ENCODE measurements at places on chromosomes 1 and 21.

DNA sequence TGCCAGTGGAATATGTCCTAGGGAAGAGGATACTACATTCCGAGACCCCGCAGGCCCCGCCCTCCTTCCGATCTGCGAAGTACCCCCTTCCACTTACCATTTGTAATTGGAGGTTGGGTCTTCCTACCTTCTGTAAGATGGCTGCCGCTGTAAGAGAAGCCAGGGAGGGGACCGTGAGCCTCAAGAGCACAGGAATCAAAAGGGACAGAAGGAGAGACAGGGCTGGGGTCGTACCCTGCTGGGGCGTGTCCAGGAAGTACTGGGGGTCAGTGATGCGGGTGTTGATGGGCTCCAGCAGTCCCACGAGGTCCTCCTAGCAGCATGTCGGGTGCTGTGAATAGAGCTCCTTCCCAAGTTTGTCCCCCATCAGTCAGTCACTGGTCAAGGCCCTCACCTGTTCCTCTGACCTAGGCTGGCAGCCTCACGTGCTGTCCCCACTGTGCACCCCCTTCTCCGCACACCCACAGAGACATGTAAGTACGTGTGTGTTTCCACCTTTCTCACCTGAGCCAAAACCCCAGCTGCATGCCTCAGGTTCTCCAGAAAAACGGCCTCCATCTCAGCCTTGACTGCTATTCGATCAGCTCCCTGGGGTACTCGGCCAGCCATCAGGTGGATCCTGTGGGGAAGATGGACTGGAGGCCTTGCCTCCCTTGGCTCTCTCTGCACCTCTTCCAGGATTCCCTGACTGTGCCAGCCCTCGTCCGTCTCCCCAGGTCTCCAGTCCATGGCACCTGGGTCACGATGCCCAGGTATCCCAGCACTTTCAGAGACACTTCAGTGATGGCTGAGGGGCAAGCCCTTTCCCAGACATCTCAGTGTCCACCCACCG is 1.8 kb downstream of the HYI start:
- ATAC-seq: no peak

GRCh38 chr1:7422081-7422480 is 349.0 kb upstream of the VAMP3 start:
- no peak for ATAC-seq

- ATAC-seq: no peak
Observed at GRCh38 chr1:212451416-212452322, 18.9 kb downstream of the NENF start.

GRCh38 chr1:187985145-187985896 is 1156.6 kb downstream of the PLA2G4A start:
- ATAC-seq: no peak

GRCh38 chr1:109786531-109787021 is 22.9 kb upstream of the EPS8L3 start:
- ATAC-seq: no peak

GRCh38 chr1:10678402-10678801 is 118.0 kb downstream of the CASZ1 start:
- no peak for ATAC-seq

DNA sequence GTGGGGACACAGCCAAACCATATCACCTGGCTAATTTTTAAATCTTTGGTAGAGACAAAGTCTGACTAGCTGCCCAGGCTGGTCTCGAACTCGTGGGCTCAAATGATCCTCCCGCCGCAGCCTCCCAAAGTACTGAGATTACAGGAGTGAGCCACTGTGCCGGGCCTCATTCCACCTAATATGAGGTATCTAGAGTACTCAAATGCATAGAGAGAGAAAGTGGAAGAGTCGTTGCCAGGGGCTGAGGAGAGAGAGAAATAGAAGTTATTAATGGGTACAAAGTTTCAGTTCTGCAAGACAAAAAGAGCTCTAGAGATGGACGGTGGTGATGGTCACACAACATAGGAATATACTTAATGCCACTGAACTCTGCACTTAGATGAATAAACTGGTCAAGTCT is 119.6 kb downstream of the TOMM20 start:
- ATAC-seq: no peak

GRCh38 chr1:204426971-204427701 is 15.5 kb upstream of the PPP1R15B start:
- ATAC-seq: no peak

GRCh38 chr1:178723546-178723945 is 1.5 kb upstream of the RALGPS2 start:
- ATAC-seq: no peak

DNA sequence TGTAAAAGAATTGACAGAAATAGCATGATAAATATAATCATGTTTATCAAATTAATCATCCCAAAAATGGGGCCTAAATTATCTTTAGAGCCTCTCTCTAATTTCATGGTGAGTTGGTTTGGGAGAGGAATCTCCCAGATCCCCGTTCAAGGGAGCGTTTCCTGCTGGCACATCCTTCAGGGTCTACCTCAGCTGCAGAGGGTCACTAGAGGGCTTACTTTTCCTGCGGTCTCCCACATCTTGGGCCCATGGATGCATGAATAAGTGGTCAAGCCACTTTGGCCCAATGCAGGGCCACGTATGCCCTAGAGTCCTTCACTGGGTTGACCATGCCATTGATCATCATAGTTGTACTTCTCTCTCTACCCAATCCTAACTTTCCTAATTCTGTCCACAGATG is 164.1 kb downstream of the USP25 start:
- no peak for ATAC-seq

DNA sequence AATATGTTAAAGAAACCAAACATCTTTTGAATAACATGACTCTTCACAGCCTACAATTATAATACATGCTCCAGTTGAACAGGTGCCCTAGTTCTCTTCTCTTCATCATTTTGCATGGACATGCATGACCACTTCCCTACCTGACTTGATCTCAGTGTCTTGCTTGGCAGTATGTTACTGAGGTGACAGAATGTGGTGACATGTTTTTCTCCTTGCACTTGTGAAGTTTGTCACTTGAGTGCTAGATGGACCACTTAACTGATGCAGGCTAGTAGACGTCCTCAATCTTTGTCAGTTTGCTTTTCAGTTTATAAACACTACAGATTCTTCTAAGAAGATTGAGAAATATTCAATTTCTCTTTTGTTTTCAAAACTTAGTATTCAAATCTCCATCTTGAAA is 10.1 kb upstream of the KRTAP13-2 start:
- no peak for ATAC-seq

DNA sequence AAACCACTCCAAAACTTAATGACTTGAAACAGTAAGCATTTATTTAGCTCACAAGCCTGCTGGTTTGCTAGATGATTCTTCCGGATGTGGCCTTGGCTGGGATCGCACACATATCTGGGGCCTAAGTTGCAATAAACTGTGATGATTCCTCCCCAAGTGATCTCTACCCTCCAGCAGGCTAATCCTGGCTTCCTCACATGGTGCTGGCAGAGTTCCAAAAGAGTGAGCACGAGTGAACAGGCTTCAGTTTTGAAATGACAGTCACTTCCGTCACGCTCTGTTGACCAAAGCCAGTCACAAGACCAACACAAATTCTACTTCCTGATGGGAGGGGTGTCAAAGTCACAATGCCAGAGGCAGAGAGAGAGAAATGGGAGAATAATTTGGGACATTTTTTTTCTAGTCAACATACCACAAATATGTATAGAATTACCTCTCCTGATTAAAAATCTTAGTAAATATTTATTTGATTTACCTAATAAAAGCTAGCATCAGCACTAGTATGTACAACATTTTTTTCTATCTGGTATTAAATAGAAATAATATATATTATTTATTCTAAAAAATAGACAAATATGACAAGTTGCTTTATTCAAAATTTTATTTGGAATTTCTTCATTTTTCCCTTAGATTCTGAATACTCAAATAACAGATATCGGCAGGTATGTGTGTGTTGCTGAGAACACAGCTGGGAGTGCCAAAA is 292.7 kb downstream of the TPR start:
- peak; percentile 45 for ATAC-seq

DNA sequence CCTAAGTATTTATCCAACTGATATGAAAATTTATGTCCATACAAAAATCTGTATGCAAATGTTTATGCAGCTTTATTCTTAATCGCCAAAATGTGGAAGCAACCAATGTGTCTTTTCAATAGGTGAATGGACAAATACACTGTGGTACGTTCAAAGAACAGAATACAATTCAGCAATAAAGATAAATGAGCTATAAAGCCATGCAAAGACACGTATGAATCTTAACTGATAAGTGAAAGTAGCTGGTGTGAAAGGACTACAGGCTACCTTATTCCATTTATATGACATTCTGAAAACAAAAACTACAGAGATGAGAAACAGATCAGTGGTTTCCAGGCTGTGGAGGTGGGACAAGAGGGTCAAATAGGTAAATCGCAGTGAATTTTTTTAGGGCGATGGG is 419.6 kb upstream of the B3GALT2 start:
- ATAC-seq: no peak

- peak; percentile 96 for ATAC-seq
Observed at GRCh38 chr1:229410692-229411433, 23.0 kb downstream of the ACTA1 start.

- ATAC-seq: no peak
Observed at GRCh38 chr1:73310797-73311381, 887.1 kb downstream of the LRRIQ3 start.

DNA sequence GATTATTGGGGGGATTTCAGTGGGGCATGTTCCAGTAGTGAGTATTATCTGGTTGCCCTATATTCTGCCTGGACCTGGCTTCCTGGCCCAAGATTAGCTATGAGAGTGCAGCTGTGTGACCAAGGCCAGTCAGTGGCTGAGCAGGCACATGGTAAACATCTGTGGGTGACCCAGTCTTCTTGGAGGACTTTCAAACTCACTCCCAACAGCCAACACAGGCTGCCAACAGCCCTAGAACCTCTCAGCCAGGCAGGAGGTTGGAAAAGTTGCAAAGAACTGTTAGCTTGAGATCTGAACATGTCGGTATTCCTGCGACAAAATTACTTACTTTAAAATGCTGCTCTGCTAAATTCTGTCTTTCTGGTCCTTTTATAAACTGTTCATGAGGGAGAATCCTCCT is 192.4 kb downstream of the TGFBR3 start:
- ATAC-seq: no peak

- no peak for ATAC-seq
Observed at GRCh38 chr1:211174375-211174774, 40.4 kb upstream of the KCNH1 start.

- ATAC-seq: no peak
Observed at GRCh38 chr1:56509713-56510641, 69.4 kb downstream of the PLPP3 start.
